NCI-H2081 (cell line): ENCODE measurements at places on chromosomes 11 and 22.

GRCh38 chr11:115317277-115318185, 186.7 kb downstream of the CADM1 start:
- peak; percentile 67 for DNase-seq

GRCh38 chr11:12235553-12235946, 125.2 kb downstream of the MICAL2 start:
- no peak for DNase-seq

GRCh38 chr11:110928391-110928790, 216.2 kb upstream of the ARHGAP20 start:
- peak; percentile 32 for DNase-seq

DNA sequence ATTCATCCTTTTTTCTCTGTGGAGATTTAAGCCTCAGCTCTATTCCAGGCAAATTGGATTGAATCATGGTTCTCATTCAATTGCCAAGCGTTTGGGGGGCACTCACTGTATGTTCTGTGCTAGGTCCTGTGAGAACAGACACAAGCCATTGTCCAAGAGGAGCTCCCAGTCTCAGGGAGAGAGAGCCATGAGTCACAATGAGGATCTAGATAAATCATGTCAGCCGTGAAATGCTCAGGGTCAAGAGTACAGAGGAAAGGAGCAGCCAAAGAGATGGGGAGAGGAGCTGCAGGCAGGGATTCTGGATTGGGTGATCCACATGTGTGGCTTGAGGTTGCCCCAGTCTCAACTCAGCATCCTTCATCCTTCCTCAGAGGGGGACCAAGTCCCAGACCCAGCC, 93.6 kb downstream of the FEZ1 start:
- DNase-seq, result no peak

GRCh38 chr11:44248109-44248508, 61.8 kb downstream of the ALX4 start:
- no peak for DNase-seq

- DNase-seq, result no peak
Measured at GRCh38 chr11:129945373-129945772, 50.0 kb upstream of the NFRKB start.

DNA sequence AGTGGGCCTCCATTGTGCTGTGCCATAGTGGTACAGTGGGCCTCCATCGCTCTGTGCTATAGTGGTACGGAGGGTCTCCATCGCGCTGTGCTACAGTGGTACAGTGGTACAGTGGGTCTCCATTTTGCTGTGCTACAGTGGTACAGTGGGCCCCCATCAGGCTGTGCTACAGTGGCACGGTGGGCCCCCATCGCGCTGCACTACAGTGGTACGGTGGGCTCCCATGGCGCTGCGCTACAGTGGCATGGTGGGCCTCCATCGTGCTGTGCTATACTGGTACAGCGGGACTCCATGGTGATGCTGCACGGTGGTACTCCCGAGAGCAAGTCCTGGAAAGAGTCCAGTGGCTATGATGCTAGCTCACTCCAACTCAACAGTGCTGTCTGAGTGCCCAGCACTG, 51.8 kb downstream of the SCUBE1 start:
- DNase-seq, result no peak

- no peak for DNase-seq
Measured at GRCh38 chr11:47399860-47400767, 8.3 kb upstream of the SLC39A13 start.

- peak; percentile 53 for DNase-seq
Measured at GRCh38 chr11:132941024-132941646, 591.2 kb downstream of the OPCML start.

DNA sequence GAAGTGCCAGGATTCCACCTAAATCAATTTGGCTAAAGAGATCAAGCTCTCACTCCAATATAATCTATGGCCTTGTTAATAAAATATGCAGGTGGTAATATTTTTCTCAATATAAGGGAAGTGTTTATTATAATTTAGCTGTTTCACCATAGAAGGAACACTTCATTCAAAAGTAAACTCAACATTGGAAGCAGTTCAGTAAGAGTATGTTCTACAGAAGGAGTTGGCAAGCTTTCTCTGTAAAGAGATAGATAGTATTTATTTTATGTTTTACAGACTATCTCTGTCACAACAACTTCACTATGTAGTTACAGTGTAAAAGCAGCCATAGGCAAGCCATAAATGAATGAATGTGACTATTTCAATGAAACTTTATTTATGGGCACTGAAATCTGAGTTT, 313.6 kb upstream of the ANO3 start:
- no peak for DNase-seq

- DNase-seq, result no peak
Measured at GRCh38 chr11:86940122-86940777, 14.9 kb downstream of the FZD4 start.

DNA sequence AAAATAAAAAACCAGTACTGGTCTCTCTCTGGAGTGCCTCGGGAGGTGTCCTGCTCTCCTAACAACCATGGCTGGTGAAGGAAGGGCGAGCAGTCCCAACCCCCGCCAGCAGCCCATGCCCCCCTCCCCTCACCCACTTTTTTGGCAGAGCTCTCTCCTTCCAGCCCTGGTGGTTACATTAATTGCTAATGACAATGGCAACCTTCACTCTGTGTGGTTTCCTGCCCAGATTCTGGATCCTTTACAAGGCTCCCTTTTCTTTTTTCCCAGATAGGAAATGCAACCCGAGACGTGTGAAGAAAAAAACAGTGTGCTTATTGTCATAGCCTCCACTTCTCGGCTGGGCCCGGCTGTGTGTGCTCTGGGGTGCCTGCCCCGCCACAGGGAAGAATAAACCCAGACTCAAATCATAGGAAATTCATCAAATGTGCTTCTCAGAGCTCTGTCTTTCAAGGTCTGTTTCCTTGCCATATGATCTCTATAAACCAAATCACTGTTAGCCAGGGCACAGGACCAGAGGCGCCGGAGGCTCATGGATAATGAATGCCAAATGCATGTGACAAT, 513.0 kb downstream of the SOX6 start:
- no peak for DNase-seq

DNA sequence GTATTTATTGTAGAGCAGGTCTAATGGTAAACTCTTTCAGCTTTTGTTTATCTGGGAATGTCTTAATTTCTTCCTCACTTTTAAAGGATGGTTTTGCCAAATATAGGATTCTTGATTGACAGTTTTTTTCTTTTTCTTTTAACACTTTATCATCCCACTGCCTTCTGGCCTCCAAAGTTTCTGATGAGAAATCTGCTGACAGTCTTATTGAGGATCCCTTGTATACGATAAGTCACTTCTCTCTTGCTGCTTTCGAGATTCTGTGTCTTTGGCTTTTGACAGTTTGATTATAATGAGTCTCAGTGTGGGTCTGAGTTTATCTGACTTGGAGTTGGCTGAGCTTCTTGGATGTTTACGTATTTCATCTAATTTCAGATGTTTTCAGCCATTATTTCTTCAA, 6.7 kb upstream of the TSKU start:
- DNase-seq, result no peak

DNA sequence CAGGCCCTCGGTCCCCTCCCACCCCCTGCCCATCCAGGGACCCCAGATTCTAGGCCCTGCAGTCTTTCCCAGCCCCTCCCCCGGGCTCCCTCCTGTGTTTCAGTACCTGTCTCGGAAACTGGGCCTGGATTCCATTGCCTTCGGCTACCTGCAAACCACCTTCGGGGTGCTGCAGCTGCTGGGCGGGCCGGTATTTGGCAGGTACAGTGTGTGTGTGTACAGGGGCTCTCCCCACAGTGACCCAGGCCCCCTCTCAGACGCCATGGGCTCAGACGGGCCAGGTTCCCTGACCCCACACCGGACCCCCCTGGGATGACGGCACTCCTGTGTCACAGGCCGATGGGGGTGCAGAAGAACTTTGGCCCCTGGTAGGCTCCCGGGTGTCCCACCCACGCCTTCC, 21.1 kb downstream of the PHLDA2 start:
- no peak for DNase-seq

DNA sequence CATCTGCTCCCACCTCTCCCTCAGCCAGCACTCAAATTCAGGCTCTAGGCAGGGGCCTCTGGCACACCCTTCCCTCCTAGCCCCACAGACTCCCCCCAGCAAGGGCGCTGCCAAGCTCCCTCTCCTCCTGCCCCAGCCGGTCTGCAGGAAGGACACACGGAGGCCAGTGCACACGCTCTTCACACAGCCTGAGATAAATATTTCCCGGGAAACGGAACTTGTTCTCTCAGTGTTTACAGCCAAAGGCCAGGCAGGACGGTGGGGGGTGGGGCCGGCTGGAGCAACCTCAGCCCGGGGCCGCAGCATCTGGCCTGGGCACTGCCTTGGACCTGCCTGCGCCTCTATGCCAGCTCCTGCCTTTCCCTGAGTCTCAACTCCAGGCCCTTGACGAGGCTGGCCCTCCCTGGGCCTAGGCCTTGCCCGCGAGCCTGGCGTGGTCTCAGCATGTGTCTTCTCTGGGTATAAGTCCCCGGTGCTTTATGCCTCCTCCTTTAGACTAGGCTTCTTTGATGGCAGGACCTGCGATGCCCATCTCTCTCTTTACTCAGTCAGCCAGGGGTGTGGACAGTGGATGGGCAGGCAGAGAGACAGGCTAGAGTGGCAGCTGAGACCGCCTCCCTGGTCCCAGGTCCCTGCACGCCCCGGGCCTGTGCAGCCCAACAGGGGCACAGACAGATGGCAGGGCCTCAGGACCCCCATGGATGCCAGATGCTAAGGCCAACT, 48.4 kb downstream of the PDE2A start:
- no peak for DNase-seq

DNA sequence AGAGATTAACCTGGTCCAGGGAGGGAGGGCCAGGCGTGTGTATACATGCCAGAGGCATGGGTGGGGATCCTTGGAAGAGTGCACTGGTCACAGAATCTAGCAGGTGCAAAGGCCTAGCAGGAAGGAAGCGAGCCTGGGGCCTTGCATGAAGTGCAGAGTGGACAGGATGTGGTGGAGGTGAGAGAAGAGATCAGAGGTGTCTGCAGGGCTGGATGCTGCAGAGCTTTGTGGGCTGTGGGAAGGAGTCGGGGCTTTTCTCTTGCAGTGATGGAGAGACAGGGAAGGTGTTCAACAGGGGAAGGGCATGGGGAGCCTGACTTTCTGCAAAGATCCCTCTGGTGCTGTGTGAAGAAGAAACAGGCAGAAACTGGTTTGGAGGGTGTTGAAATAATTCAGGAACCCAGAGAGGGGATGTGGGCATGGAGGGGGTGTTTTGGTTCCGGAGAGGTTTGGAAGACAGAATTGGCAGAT, 2.5 kb upstream of the TPST2 start:
- DNase-seq, result no peak

DNA sequence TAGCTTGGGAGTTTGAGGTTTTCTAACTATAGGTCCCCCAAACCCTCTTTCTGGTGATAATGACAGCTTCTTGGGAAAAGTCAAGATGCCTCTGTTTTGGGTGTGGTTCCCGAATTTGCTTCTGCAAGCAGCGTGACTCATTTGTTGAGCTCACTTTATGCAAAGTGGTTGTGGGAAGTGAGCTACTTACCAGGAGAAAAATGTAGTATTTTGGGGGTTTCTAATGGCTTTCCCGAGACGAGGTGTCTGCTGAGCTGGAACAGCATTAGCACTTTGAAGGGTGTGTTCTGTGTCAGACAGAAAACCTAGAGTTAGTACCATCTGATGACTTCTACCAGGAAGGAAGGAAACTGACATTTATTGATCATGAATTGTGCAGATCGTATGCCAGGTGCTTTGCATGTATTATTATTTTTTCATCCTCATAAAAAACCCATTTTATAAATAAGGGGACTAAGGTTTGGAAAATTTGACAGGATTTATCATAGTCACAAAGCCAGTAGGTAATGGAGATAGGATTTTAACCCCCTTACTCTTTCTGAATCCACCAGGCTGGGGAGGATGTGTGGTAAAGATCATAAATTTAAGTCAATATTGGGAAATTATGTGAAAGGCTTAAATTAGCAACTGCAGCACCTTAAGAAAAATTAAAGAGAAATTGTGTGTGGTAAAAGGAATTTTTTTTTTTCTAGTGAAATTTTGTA, 108.8 kb upstream of the CD44 start:
- no peak for DNase-seq

DNA sequence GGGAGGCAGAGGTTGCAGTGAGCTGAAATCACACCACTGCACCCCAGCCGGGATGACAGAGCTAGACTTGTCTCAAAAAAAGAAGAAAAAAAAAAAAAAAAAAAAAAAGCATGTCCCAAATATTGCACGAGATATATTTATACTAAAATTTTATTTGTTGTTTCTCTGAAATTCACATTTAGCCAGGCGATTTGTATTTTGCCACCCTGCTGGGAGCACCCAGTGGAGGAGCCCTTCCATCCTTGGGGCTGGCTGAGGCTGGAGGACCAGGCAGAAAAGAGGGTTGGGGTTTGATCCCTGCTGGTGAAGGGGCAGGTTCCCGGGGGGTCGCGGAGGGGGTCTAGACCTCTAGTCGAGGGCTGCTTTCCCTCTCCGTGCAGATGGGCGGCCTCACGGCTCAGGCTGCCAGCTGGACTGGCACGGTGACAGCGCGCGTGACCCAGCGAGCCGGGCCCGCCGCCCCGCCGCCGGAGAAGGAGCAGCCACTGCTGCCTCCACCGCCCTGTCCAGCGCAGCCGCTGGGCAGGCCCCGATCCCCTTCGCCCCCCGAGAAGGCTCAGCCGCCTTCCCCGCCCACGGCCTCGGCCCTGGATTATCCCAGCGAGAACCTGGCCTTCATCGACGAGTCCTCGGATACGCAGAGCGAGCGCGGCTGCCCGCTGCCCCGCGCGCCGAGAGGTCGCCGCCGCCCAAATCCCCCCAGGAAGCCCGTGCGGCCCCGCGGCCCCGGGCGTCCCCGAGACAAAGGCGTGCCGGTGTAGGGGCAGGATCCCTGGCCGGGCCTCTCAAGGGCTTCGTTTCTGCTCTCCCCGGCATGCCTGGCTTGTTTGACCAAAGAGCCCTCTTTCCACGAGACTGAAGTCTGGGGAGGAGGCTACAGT, 952 bp upstream of the CATSPERZ start:
- no peak for DNase-seq

DNA sequence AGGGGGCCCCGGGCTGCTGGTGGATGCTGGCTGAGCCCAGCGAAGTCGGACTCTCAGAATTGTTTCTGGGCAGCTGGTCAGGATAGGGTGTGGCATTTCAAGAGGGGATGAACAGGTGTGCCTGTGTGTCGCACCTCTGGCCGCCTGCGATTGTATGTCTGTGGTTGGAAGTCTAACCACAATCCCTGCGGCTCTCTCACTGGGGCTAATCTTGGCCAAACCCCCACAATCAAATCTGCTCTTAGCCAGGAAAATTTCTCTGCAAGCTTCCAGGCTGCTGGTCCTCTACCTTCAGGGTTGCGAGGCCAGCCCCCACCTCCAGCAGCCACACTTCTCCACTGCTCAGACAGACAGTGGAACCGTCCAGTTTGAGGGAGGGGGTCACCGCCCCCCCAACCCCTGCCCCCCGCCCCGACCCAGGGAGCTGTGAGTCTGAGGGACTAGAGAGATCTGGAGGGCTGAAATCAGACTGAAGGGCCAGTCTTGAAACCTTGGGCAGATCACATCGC, 953 bp downstream of the ATG16L2 start:
- peak; percentile 46 for DNase-seq
